NCI-H1417 treated with DMSO at 0.1 percent for 48 hours (cell line): ENCODE measurements at places on chromosomes 12 and 14.

GRCh38 chr12:114479831-114480230, 73.9 kb upstream of the TBX5 start:
- DNase-seq, result no peak

DNA sequence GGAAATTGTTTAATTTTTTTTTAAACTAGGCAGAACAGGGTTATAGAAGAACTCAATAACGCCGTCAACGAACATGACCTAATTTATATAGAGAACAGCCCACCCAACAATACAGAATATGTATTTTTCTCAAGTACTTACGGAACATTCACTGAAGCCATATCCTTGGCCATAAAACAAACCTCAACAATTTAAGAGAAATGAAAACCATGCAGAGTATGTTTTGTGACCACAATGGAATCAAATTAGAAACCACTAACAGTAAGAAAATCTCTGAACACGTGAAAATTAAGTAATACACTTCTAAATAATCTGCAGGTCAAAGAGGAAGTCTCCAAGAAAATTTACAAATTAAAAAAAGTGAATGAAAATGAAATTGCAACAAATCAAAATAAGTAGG, 9.4 kb downstream of the SART3 start:
- DNase-seq, result no peak

DNA sequence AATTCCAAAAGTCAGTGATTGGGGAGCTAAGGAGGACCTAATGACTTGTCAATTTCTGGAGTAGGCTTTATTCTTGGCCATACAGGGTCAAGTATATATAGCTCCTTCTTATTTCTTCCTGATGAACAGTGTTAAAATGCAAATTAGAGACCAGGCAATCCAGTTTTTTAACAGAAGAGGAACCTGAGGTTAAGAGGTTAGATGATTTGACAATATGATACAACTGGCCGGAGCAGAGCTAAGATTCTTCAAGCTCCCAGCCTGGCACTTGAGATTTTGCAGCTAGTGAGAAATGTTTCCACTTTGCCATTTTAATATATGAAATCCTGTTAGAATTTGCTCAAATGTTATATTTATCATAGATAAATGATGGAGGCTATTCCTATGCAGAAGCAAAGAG, 204.0 kb downstream of the SSPN start:
- no peak for DNase-seq

DNA sequence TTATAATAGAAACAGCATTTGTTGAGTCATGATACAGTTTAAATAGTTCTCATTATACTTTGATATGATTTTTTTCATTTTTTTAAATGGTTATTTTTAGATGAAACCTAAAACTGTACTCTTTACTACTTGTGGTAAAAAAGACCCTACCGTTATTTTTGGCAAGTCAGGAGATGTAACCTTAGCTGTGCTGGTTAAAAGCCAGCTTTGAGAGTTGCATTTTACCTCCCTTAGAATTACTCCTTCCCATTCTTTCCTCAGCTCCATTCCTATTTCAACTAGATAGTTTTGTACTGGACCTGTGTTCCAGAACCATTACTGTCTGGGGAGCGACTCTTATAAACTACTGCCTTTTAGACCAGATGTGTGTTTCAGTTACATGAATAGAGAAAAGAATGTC, 92.0 kb downstream of the RAD51B start:
- no peak for DNase-seq

DNA sequence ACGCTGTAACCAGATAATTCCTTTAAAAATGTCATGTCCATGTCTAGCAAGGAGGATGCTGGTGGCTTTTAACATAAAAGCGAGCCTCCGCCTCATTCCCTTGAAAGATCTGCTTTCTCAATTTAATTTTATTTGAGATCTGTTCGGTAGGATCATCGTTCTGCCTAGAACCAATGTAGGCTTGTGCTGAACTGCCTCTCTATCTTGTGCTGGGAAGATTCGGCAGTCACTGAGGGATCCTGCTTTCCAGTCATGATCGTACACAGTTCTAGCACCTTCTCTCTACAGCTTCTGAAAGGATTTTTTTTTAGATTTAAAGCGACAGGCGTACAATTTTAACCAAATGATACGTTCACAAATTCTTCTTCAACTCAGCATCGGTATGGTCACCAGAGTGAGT, 54.3 kb downstream of the PEBP1 start:
- no peak for DNase-seq

DNA sequence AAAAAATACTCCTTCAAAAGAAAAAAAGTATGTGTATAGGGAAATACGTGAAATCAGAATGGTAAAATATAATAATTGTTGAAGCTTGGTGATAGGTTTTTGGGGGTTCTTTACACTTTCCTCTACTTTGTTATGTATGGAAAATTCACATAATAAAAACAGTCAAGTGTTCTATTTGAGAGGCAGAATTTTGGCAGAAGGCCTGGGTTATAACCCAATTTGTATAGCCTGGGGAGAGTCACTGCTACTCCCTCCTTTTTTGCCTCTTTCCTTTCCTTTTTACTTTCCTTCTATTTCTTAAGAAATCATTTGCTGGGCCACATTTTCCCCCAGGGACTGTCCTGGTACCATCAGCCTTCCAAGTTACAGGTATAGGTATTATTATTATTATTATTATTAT, 105.7 kb downstream of the CRADD start:
- DNase-seq, result no peak

DNA sequence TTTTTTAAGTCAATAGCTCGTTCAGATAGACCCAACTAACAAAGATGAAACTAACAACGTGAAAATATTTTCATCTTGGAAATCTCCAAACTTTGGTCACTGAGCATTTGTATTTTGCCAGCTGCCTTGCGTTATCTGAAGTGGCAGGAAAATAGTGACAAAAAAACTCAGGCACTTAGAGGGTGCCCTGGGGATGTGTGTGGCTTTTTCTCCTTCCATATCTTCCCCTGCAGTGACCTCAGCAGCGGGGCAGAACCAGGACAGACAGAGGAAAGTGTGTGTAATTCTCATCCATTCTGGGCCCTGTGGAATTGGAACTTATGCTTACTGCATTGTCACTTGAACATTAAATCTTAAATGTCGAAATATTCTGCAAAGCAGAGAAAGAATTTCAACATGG, 152.0 kb downstream of the BCAT1 start:
- DNase-seq, result no peak

- DNase-seq, result no peak
These were observed 356.0 kb downstream of the DUSP6 start for GRCh38 chr12:88996200-88996788.

GRCh38 chr14:87995500-87996290, 2.7 kb upstream of the GALC start:
- no peak for DNase-seq

DNA sequence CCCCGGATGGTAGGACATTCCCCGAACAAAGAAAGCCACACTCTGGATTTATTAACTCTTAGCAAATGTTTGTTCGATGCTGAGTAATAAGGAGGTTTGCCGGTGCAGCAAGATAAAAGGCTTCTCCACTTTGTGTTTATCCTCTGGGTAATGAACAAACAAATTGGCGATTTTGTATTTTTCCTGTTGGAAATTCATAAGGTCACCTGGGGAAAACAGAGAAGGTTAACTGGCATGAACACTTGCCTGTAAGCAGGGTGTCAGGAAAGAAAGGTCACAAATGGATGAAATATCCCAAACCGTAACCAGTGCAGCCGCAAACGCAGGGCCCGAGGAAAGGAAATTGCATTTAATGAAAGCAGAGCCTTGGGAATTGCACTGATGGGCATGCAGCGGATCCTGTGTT, 132.8 kb downstream of the RMST start:
- DNase-seq, result no peak
